Posterior cingulate gyrus (tissue), 11 donors: ENCODE measurements at places on chromosomes 16 and 17.

GRCh38 chr16:68756239-68756915 lies 19.3 kb downstream of the CDH1 start:
- no peak for DNase-seq

DNA sequence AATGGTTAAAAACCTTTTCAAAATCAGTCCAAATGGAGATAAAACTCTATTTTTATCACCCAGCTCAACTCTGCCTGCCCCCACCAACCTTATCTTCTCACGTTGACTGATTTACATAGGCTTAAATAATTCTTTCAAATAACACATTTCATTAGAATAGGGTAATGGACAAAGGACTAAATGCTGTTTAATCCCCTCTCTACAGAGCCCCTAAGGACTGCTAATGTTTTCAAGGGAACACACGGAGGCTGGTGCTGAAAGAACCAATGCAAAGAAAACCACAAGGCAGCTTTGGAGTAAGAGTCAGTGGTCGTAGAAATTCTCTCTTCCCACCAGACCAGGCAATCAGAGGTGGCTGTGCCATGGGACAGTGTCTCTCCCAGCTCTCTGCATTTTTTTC lies 445.7 kb upstream of the MAF start:
- DNase-seq: no peak

DNA sequence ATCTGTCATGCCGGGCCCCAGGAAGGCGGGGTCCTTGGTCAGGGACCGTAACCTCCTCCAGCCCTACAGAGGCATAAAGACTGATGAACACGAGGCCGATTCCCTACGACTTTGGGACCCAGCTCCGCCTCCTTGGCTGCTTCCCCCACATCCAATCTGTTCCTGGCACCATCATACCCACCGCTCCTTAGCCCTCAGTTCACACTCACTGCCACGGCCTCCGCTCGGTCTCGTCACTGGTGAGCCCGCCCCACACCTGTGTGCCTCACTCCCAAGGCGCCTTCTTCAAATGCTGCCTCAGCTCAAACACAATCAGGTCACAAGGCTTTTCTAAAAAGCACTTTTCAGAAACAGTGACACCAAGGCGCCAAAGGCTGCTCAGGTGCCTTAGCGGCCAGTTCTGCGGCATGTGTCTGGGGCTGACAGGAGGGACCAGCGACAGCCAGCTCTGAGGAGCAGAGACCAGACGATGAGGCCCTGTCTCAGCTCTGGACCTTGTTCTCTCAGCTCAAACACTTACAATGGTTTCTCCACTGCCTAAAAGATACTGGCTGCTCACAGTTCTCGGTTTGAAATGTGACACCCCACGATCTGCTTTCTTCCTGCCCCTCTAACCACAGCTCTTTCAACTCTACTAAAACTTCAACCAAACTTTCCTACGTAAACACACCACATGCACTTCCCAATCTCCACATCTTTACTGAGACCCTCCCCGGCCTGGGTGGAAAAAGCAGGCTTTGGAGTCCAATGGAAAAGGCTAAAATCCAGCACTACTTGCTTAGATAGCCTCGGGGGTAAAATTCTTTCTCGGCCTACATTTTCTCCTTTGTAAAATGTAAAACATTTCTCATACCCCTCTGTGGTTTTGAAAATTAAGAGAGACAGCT lies 33.2 kb downstream of the CYB5D2 start:
- DNase-seq: no peak

DNA sequence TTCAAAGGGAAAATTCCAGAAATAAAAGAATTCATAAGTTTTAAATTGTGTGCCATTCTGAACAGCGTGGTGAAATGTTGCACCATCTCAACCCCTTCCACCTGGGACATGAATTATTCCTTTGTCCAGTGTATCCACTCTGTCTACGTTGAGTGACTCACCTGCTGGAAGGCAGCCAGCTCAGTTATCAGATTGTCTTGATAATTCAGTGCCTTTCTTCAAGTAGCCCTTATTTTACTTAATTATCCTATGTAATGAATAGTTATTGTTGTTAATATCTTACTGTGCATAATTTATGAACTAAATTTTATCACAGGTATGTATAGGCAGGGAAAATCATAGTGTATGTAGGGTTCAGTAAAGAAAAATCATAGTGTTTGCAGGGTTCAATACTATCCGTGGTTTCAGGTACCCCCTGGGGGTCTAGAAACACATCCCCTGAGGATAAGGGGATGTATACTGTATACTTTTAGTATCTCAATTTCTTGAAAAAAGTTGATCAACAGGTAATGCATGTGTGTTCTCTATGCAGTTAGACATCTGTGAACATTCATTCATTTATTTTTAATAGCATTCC lies 7.7 kb upstream of the PCTP start:
- no peak for DNase-seq

DNA sequence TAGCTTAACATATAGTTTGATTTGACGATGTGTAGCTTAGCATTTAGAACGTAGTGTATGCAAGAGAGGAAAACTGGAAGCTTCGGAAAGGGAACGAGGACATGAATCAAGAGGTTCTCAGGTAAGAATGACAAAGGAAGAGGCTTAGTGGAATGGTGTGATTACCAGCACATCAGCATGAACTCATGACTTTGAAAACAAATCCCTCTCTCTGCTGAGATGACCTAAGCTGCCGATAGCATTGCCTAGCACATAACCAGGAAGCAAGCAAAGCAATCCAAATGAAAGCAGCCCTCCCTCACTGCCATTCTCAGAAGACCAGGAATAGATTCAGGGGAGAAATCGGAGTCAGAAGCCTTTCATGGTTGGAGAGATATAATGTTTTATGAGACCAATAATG lies 51.3 kb upstream of the CCL1 start:
- DNase-seq: no peak

GRCh38 chr16:11255737-11256660 lies at the start of gene SOCS1:
Gene SOCS1 (minus strand): TSS chr16:11256204. CDS start chr16:11255478, 726 bp downstream.
- peak; percentile 67 for DNase-seq

GRCh38 chr16:14148569-14148968 lies 77.5 kb downstream of the MRTFB start:
- no peak for DNase-seq

DNA sequence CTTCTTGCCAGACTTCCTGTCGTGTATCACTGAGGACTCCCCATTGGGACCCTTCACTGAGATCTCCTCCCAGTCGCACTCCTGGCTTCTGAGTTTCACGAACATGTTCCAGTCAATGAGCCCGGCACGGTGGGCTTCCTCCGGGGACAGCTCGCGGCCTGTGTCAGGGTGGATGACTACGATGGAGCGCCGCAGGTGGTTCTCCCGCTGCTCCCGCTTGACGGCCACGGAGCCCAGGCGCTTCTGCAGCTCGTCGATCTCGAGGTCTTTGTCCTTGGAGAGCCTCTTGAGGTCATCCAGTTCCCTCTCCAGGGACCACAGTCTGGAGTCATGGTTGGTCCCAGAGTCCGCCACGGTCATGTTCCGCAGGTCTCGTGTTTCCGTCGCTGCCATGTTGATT lies 36.2 kb downstream of the UBN1 start:
- DNase-seq: no peak

DNA sequence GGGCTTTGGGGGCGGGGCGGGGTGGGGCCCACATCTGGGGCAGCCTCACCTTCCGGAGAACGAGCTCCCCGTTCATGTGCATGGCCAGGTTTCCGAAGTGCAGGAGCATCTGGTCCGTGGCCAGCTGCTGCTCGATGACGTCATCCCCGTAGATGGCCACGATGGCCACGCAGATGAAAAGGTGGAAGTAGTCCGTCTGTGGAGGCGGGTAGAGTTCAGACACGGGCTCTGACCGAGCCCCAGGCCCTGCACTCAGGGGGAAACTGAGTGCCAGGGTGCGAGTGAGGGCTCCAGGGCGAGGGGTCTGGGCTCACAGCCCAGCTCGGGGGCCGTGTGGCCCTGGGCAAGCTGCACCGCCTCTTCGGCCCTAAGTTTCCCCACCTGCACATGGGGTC lies 93.7 kb downstream of the TBC1D16 start:
- peak; percentile 9 for DNase-seq

GRCh38 chr16:82833378-82833993 lies 206.7 kb downstream of the CDH13 start:
- no peak for DNase-seq

GRCh38 chr16:51831595-51832367 lies 680.7 kb upstream of the SALL1 start:
- DNase-seq: no peak

DNA sequence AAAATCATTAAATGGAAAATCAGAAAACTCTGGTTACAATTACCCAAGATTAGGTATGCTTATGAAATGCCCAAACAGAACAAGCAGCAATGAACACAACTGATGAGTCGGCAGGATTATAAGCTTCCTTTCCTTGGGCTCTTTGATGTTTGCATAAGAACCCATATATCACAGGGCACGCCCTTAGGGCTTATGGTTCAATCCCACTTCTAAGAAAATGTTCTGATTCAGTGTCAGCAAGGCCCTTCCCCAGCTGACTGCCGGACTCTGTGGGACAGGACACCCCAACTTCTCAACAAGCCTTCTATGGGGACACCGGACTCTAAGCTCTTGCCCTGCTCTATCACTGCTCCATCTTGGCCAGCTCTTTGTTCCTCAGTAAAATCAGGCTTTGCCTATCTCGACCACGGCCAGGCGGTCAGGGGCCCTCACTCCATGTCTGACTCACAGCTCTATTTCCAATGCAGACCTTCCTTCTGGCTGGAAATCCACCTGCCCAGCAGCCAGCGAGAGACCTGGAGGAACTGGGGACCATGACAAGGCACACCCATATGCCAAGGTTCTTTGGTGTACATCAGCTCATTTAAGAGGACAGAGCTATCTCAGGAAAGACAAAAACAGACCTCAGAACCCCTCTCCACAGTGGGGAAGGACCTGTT lies 26.8 kb downstream of the LITAFD start:
- no peak for DNase-seq

DNA sequence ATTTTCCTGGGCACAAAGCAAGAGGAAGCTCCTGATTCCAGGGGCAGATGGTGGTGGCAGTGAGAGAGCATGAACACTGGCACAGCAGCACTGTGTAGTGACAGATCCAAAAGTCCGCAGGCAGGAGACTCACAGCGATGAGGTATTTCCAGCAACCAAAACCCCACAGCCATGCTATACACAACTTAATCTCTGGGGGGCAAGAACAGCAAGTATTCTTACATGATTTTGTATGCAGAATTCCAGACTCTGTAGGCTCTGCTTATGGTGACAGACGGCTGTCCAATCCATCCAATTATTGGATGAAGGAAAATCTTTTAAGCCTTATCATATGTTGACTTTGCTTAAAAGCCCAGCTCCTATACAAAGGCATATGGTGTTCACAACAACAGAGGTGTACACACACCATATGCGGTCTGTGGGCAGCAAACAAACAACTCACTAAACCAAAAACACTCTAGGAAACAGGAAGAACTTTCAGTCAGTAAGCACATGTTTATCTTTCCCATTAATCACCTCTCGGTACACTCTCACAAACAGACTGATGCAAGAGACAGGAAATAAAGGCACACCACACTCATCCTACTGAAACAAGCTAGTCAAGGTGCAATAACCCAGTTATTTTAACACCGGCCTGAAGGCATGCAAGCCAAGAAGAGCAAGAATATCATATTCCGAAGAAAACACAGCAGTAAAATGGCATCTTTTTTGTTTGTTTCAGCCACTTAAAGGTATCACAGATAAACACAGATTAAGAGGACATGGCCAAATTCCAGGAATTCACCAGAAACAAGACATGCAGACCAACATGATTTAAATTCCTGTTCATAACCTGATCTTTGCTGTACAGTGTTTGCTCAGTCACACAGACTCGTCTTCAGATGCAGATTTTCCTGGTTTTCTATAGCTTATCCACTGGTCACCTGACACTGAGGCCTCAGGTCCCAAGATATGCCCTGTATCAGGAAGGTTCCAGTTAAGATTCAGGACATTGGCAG lies 47.8 kb downstream of the ERN1 start:
- DNase-seq: no peak

DNA sequence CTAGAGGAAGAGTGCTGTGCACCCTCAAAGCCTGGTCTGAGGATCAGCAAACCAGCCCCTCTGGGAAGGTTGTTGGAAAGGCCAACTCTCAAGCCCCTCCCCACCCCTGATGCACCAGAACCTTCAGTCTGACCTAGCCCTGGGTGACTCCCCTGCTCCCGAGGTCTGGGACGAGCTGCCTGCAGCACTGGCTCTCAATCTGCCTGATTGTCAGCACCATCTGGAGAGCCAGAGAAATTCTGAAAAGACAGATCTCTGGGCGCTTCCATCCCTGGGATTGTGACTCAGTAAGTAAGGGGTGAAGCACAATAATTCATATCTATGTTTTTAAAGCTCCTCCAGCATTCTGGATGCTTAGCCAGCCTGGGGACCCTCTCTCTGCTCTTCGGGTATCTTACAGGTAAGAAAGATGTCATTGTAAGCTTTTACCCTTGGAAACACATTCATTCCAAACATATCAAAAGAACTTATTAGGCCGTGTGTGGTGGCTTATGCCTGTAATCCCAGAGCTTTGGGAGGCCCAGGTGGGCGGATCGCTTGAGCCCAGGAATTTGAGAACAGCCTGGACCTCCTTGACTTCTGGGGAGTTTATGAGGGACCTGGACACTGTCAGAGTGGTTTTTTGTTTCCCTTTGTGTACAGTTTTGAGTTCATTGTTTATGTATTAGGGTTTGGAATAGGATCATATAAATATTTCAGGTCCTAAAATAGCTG lies 147.5 kb downstream of the KCNJ12 start:
- no peak for DNase-seq

- no peak for DNase-seq
Measured at GRCh38 chr16:9081158-9081557, 10.3 kb upstream of the HAPSTR1 start.

DNA sequence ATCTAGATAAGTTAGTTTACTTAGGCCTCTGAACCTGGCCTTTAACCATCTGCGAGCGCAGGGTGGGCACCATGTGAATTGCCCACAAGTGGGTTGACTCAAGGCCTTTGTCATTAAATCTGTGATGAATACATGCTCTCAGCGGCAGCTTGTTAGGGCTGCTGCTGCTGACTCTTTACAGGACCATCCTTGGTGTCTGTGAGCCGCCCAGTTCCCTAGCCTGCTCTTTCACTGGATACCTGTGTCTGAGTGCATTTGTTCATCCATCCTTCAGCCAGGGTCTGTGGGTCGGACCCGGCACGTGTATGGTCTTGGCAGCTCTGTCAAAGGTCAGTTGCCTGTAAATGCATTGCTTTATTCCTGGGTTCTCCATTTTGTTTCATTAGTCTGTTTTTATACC lies 321.3 kb downstream of the CNTNAP4 start:
- no peak for DNase-seq

- no peak for DNase-seq
Measured at GRCh38 chr16:10485698-10486382, 94.6 kb downstream of the EMP2 start.

DNA sequence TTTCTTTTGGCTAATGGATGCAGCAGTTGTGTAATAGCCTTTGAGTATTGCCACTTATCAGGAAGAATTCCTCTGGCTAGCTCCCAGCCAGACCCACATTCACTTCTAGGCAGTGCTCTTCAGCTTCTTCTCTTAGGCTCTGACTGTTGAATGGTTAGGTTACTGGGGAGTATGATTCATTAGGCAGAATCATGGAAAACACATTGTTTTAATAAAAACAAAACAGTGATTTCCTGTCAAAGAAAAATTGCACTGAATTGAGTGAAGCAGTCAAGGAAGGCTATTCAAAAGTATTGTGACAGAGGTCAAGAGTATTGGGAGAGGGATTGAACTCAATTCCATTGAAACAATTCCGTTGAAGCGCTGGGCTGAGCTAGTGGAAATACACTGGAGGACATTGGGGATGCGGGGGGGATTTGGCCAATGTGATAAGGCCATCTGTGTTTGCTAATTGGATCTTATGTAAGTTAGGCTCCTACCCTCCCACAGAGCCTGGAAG lies 68.0 kb downstream of the CNTNAP4 start:
- no peak for DNase-seq

- peak; percentile 98 for DNase-seq
Measured at GRCh38 chr17:29389982-29390850, at the start of gene TAOK1. Gene TAOK1 (plus strand): TSS chr17:29390363. CDS start chr17:29451549, 61,186 bp downstream.

- DNase-seq: no peak
Measured at GRCh38 chr16:57577691-57578224, 35.3 kb downstream of the ADGRG5 start.
